Progenitor cell of endocrine pancreas (in vitro differentiated cells): ENCODE measurements at places on chromosomes 1 and 21.
A peak's percentile ranks its signal among the peaks of the same experiment; 100 is the strongest.

- H3K4me3 ChIP-seq = no peak overlapping the region
- H3K27ac ChIP-seq = no peak overlapping the region
- no peaks in the 10 kb centered on the region for H3K4me1 ChIP-seq
- DNase-seq = no peak
- no peaks in the 10 kb centered on the region for H3K27me3 ChIP-seq
- H3K36me3 ChIP-seq = no peaks in the 10 kb centered on the region
These were observed 85.4 kb upstream of the ACTRT2 start for GRCh38 chr1:2935751-2936390.

DNA sequence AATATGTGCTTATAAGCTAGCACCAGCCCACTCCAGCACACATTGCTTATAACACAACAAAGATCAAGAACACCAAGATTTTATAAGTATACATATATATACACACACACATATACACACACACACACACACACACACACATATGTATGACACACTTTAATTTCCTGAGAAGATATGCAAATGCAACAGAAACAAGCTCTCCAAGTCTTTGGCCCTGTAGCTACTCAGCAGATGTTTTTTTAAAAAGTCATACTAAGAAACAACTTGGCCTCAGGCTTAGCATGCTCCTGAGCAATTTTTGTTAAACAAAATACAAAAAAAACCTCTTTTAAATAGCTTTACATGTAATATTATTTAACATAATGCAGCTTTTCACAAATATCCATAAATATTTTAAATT is 11.1 kb downstream of the TNFSF18 start:
- H3K27ac ChIP-seq = no peak overlapping the region
- no peak for DNase-seq
- no peaks in the 10 kb centered on the region for H3K36me3 ChIP-seq
- no peaks in the 10 kb centered on the region for H3K27me3 ChIP-seq
- peaks cover 1% of the 10 kb centered on the region for H3K4me1 ChIP-seq
- no peak overlapping the region for H3K4me3 ChIP-seq

DNA sequence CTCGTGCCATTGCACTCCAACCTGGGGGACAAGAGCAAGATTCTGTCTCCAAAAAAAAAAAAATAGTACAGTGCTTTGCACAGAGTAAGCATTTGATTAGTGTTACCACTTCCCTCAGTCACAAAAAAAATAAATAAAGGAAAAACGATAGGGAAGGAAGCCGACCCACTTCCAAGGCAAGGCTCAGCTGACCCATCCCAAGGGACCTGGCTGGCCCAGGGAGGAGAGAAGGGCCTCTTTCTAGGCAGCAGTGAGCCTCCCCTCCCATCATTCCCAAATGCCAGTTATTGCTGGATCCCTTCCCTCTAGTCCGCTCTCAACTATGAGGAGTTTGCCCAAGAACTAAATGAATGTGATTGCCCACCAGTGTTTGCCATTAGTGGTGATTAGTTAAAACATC is 77.8 kb downstream of the TMEM53 start:
- no peaks in the 10 kb centered on the region for H3K36me3 ChIP-seq
- H3K4me3 ChIP-seq = no peak overlapping the region
- peaks cover 29% of the 10 kb centered on the region for H3K27me3 ChIP-seq
- H3K27ac ChIP-seq = no peak overlapping the region
- no peak for DNase-seq

GRCh38 chr21:26098772-26099397 is 71.7 kb downstream of the APP start:
- H3K27me3 ChIP-seq = no peaks in the 10 kb centered on the region
- H3K4me3 ChIP-seq = no peak overlapping the region
- peak overlapping the region; percentile 6 for H3K27ac ChIP-seq
- peaks cover 23% of the 10 kb centered on the region for H3K36me3 ChIP-seq

DNA sequence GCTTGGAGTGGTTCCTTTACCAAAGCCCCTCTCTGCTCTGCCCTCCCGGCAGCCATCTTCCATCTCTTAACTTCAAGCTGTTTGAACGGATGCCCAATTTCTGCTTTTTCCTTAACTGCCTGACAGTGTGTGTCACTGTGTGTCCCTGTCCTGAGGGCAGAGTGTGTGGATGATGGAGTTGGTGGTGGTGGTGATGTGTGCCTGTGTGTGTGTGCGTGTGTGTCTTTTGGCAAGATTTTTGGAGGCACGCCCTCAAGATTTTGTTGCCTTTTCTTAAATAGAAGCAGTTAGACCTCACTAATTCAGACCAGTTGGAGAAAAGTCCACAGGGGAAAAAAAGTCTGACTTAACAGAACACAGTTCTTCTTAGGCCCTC is 30.3 kb downstream of the SERTAD4 start:
- no peaks in the 10 kb centered on the region for H3K4me1 ChIP-seq
- peaks cover 14% of the 10 kb centered on the region for H3K27me3 ChIP-seq
- no peaks in the 10 kb centered on the region for H3K36me3 ChIP-seq
- no peak overlapping the region for H3K4me3 ChIP-seq
- no peak for DNase-seq
- no peak overlapping the region for H3K27ac ChIP-seq

- H3K4me3 ChIP-seq = no peak overlapping the region
- no peak overlapping the region for H3K27ac ChIP-seq
- no peaks in the 10 kb centered on the region for H3K36me3 ChIP-seq
- no peak for DNase-seq
These were observed 8.6 kb upstream of the LHX4 start for GRCh38 chr1:180221462-180221861.

- DNase-seq = no peak
- H3K27me3 ChIP-seq = peaks cover 47% of the 10 kb centered on the region
- no peak overlapping the region for H3K27ac ChIP-seq
- H3K36me3 ChIP-seq = no peaks in the 10 kb centered on the region
- peaks cover 20% of the 10 kb centered on the region for H3K4me1 ChIP-seq
These were observed 300.8 kb downstream of the RRAGC start for GRCh38 chr1:38558500-38559445.
